ENCODE measurements at places on chromosomes 3 and 15.

- DNase-seq: peak; percentile 22
These were observed 15.0 kb upstream of the ZBED2 start for GRCh38 chr3:111610189-111610588.

GRCh38 chr3:196255776-196256175 lies 31.8 kb downstream of the PCYT1A start:
- DNase-seq: no peak

DNA sequence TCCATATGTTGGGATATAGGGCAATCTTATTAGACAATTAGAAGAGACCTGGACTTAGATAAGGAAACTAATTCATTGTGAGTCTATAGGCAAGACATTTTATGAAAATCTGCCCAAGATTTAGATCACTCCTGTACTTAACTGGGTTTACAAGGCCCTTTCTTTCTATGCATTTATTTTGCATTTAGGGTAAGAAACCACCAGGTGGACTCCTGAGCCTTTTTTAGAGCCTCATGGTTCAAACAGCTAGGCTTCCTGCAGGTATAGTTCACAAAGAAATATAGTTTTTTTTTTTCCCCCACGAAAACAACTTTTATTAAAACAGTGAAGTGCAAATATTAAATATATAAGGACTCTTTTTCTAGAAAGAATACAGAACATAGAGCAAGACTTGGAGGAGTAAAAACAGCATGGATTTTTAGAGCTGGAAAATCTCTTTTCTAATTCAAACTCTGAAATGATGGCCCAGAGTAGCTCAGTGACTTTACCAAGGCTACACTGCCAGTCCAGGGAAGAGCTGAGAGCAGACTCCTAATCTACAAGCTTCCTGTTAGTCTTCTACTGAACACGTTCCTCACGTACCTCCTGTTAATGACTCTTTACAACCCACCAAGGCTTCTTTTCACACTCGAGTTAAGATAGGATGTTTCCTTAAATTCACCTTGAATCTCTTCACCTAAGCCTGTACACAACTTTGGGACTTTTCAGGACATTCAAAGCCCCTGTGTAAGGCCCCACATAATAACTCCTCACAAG lies 400.9 kb upstream of the ATP11B start:
- no peak for DNase-seq

DNA sequence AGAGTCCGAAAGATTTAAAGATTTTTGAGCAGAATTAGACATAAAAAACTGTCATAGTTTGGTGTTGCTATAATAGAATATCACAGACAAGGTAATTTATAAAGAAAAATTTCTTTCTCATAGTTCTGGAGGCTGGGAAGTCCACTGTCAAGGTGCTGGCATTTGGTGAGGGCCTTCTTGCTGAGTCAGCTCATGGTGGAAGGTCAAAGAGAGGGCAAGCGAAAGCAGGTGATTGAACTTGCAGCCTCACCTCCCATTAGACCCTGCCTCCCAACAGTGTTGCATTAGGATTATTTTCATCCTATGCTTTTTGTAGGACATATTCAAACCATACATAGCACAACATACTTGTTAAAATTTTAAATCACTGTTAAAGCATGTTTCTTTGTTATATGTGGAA lies 9.9 kb downstream of the SELENOT start:
- no peak for DNase-seq

DNA sequence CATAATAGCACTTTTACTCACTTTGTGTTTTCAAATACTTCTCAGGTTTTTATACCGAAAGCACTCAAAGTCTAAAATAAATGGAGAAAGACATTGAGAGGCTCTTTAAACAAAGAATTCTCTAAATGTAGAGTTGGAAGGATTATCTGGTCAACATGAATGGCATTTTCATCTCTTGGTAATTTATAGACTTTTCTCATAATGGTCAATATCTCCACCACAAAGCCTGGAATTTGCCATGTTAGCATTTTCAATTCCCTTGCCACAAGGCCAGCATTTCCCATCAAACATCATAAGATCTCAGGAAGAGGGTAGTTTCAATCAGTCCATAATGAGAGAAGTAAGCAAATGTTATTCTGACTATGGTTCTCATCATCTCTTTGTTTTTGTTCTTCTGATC lies 293.0 kb downstream of the CADM2 start:
- DNase-seq: no peak
